Astrocyte of the cerebellum (primary cell): ENCODE measurements at places on chromosomes 3 and 15.

DNA sequence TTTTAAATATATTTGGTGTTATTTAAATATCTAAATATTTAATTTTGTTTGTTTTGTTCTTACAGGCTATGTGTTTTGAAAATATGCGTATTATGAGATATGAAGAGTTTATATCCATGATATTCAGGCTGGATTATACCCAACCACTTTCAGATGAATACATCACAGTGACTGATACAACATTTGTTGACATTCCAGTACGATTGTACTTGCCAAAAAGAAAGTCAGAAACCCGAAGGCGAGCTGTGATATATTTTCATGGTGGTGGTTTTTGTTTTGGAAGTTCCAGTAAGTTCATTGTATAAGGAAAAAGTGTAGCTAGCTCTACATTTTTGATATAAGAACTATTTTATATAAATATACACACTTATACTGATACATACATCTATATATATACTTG, 6.9 kb downstream of the AADACL2 start:
- no peak for DNase-seq

DNA sequence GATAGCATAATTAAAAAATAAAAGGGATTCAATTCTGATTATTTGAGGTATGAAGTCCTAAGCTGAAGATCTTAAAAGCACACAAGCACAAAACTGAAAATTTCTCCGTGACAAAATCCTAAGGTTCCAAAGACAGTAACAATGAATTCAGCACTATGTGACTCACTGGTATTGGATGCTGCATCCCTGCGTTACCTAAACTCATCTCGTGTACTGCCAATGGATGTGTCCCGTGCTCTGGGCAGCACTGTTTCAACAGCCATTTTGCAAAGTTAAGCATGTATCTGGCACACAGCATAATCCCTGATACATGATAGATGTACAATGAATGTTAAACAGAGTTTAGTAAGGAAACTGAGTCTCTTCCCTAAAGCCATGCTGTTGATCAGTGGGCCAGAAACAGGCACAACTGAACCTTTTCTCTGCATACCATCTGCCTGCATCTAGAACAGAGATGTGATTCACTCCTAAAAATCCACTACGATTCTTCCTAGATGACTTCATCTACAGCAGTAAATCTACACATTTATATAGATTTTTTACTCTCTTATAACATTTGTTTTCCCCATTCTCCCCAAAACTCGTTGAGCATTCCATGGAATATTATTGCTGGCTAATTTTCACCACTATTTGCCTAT, 14.3 kb downstream of the SUCLG2 start:
- DNase-seq = no peak

DNA sequence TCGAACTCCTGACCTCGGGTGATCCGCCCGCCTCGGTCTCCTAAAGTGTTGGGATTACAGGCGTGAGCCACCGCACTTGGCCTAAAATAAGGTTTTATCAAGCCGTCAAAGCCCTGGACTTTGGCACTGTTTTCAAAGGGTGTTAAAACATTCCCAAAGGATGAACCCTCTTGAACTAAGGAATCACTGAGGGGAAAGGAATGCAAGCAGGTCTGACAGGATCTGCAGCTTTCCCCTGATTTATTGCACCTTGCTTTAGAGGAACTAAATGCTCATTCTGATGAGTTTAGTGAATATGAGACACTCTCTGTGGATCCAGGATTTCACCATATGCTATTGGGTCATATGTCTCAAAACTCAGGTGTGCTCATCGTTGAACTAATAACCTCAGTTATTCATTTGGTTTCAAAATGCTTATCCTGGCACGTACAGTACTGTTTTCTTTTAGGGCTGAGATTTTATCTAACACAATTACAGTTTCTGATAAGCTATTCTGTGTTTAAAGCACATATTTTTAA, 63.0 kb upstream of the TSC22D2 start:
- no peak for DNase-seq

DNA sequence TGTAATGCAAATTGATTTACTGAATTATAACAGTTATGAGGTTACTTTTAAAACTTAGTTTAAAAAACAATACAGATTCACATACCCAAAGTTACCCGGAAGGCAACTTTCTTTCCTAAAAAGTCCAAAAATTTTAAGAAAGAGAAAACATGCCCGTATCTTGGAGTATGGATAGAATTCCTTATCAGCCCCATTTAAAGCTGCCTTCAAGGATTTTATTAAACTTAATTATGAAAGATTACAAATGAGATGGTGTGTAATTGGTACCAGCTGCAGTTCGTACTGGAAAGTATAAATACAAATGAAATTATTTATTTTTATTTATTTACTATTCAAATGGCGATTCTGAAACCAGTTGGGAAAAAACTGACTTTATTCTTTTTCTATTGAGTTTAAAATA, 39.4 kb downstream of the SATB1 start:
- DNase-seq = no peak

- no peak for DNase-seq
Measured at GRCh38 chr15:72593838-72594237, 60.7 kb upstream of the GOLGA6B start.
